ENCODE measurements at places on chromosomes 7 and 10.

DNA sequence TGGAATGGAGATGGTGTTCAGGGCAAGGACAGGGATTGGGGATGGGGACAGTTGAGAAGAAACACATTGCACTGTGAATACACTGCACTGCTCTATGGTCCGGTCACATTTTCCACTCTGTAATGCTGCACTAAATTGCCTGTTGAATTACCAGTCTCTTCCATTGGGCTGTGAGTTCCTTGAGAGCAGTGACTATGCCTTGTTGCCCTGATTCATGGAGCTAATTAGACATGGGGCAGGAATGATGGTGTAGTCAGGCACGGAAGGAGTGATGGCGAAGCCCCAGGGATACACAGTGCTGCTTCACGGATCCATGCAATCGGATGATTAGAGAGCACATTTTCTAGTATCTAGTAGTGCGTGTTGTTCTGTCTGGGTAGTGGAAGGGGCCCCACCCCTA is 25.4 kb upstream of the GPAM start:
- DNase-seq: no peak

- DNase-seq: no peak
Observed at GRCh38 chr7:31640381-31640780, 46.6 kb upstream of the PPP1R17 start.

DNA sequence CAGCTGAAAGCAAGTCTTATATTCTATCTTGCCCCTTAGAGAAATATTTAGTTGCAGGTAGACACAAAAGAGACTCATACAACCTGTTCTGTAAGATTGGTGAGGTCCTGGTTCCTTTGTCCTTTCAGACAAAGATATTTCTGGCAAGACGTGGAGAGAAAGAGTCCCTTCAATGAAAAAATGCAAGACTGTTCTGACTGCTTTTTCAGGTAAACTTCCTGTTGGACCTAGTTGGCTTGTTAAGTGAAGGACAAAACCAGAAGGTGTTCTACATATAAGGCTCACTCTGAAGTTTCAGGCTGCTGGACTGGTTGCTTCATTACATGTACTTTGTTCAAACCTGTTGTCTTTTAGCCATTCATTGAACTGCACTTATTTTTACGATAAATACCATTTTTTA is 119.0 kb upstream of the PTPRZ1 start:
- DNase-seq: no peak

GRCh38 chr7:143499246-143499645 is 21.6 kb downstream of the TAS2R41 start:
- no peak for DNase-seq

GRCh38 chr7:25028370-25029021 is 48.5 kb upstream of the OSBPL3 start:
- no peak for DNase-seq

GRCh38 chr7:32511791-32512190 is 16.5 kb downstream of the AVL9 start:
- no peak for DNase-seq

GRCh38 chr10:77208684-77209256 is 428.8 kb downstream of the KCNMA1 start:
- DNase-seq: no peak

- DNase-seq: no peak
Observed at GRCh38 chr10:116555880-116556279, 10.1 kb downstream of the PNLIP start.

DNA sequence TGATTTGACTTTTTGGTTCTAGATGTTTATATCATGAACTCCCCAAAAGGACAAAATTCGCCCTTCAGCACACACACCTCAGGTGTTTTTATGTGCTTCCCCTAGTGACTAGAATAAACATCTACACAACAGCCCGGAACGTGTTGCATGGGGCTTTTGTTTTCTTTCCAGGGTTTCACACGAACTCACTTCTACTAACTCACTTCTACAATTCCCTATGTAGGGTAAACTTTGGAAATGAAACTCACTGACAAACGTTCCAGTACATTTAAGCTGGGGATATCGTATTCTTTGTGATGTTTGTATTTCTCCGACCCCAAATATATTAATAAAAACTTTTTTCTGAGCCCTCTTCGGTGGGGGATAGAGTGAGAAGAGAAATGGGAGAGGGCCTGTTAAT is 1.4 kb downstream of the TRA2A start:
- peak; percentile 37 for DNase-seq

DNA sequence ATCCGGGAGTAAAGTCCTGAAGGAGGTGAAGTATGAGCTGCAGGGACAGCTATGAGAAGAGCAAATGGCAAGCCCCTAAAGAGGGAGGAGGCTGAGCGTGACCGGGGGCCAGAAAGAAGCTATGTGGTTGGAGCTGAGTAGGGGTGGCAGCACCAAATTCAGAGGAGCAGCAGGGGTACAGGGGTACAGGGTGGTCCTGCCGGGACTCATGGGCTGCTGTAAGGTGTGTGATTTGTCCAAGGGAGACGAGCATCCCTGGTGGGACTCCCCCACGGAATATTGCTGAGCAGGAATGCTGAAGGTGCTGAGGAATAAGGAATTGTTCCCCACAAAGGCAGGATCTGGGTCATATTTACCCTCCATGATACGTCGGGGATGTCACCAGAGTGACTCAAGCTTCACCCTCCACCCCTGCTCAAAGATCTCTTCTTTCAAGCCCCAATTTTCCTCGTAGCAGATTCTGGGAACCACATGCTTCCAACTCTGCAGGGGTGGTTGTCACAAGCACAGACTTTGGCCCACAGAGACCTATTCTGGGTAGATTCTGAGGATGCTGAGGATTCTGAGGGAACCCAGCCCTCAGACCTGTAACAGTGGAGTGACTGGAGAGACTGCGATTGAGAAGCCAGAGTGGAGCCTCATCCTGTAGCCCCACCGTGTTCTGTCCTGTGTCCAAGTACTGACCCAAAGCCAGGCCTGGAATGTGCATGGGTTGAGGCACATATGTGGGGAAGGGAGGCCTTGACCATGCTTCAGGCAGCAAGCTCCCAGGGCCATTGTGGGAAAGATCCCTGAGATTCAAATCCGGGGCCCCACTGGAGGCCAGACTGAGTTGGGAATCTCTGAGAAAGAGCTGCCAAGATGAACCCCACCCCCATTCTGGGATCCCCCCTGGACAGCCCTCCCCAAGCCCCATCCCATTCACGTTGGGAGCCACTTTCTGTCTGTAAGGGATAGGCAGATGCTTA is 4.2 kb downstream of the SFTPD start:
- no peak for DNase-seq

- no peak for DNase-seq
Observed at GRCh38 chr7:37040330-37040729, 316.0 kb upstream of the AOAH start.

GRCh38 chr10:24952707-24953645 is 570 bp upstream of the PRTFDC1 start:
- peak; percentile 51 for DNase-seq

DNA sequence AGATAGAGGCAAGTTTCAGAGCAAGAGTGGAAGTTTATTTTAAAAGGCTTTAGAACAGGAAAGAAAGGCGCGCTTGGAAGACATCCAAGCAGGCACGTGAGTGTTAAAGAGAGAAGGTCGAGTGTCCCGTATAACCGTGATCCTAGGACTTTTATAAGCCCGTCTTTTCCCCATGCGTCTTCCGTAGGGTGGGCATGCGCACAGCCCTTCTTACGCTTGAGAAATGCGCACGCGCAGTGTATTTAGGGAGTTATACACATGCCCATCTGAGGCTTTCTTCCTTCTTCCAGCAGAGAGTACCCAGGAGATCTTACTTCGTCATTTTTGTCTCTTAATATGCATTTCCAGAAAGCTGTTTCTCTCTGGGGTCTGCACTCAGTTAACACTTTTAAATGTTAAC is 52.4 kb downstream of the CALD1 start:
- no peak for DNase-seq

DNA sequence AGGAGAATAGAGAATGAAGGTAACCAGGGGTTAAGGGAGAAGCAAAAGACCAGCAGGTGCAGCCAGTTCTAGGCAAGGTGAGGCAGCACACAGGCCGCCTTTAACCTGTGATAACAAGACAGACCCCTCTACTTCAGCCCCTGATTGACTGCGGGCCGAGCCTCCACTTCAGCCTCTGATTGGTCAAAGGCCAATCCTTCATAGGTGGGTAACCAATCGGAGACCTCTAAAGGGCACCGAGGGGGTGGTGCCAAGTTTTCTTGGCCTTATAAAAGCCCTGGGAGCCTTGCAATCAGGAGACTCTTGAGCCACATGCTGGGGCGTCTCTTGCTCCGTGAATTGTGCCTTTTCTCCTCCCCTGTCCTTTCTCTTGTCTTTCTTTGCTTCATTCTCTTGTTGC is 98.8 kb downstream of the ELFN1 start:
- no peak for DNase-seq

DNA sequence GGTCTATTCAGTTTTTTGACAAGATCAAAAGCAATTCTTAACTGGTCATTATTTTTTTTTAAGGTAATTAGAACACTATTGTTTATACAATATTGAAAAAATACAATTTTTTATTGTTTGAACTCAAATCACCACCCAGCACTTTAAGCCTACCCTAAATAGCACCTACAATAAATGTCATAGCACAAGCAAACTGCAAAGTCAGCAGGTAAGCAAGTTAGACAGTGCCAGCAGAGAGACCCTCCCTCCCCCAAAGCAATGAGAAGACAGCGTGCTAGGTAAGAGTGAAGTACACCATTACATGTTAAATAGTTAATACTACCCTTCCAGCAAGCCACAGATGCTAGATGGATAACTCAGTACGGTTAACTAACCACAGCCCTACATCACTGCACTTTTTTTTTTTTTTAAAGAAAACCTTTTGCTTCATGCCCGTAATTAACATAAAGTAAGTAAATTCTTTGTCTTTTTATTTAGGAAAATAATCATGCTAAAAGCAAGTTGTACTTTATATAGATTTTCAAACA is 120.0 kb downstream of the UBE2H start:
- DNase-seq: no peak

DNA sequence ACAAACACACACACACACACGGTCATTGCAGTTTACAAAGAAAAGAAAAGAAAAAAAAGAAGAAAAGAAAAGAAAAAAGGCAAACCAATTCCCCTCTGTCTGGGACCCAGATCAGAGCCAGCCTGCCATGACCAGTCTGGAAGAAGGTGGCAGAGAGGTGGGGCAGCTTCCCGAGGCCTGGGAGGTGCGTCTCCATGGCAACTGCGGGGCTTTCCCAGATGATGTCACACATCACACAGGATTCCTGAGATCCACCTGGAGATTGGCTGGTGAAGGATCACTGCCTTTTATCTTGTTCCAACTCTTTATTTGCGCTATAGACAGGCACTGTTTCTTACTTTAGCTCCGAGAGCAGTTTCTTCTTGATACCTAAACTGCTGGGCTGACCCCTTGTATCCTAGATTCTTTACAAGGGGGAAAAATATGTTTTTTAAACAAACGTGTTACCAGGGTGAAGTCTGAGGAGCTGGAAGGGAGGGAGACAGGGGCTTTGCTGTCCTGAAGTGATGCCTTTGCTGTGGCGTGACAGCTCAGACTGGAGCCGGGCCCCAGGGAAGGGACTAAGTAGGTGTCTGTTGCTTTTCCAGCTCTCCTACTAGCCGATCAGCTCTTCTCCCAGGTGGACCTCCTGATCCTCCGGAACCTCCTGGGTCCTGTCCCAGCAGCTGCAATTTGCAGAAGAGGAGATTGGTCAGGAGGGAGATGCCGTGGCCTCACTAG is 298.5 kb downstream of the KLF6 start:
- DNase-seq: no peak

GRCh38 chr10:73887294-73888039 is 13.1 kb upstream of the CAMK2G start:
- DNase-seq: no peak

DNA sequence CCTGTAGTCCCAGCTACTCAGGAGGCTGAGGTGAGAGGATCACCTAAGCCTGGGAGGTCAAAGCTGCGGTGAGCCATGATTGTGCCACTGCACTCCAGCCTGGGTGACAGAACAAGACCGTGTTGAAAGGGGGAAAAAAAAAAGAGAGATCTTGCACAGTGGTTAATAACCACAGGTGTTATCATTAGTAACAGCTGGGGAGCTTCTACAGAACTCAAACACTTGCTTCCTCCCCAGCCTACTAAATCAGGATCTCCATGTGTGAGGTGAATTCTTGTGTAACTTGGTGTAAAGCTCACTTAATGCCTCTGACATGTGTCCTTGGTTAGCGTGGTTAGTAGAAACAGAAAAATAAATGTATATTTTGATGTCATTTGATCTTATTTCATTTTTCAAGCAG is 43.9 kb upstream of the BMS1 start:
- no peak for DNase-seq

DNA sequence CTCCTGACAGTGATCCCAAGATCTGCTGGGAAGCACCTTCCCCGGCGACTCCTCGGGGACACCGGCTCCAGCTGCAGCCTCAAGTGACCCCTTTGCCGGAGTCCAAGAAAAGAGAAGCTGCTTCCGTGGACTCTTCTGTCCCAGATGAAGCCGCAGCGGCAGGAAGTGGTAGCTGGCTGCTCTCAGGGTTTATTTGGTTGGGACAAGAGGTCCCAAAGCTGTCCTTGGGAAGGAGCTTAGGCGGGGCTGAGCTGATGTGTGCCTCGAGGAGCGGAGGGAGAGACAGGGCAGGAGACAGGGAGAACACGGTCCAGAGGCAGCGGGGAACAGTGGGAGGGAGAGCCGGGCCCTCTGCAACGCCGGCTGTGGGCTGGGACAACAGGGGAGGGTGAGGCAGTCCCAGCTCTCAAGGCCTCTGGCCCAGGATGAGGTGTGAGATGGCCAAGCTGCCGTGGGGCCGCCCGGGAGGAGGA is 13.1 kb upstream of the FAM20C start:
- DNase-seq: no peak

GRCh38 chr10:113753020-113753692 is 1.7 kb downstream of the PLEKHS1 start:
- no peak for DNase-seq

DNA sequence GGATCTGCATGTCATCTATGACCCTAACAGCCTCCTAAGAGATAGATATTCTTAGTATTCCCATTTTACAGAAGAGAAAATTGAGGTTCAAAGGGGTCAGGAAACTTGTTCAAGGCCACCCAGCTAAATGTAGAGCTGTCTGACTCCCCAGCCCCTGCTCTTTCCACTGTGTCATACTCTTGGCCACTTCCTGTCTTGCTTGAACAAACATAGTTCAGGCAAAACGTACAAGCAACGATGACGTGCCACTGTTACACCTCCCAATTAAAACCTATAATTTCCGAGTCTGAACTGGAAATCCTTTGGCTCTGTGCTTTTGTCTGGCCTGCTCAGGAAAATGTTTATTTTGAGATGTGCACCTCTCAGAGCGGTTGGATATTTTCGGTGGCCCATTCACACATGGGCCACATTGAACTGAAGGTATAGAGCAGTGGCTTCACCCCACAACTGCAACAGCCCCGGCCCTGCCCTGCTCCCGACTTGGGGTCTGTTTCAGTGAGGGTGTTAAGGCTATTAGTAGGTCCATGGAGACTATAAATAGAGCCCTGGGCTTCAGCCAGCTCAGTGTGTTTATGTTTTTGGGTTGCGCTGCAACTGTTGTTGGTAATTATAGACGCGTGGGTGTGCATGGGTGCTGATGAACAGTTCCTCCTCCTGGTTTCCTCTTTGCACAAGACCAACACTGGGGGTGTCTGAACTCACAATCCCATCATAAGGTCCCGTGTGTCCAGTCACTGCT is 172.3 kb upstream of the ADO start:
- peak; percentile 27 for DNase-seq

DNA sequence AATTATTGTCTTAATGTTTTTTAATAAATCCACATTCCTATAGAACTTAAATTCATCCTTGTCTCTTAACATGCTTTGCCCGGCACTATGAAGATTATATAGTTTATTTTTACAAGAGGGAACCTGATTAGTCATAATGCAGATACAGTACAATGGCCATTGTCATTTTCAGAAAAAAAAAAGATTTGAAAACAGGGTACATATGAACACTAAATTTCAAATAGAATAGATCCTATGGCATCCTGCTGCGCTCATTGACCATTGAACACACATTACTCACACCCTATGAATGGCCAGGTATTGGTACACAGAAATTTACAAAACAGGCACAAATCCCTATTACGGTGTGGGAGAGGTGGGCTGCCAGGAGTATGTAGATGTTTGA is 2.0 kb upstream of the KLF6 start:
- no peak for DNase-seq

Measured in T-cell (primary cell).